ENCODE measurements at places on chromosomes 2 and 18.
A peak's percentile ranks its signal among the peaks of the same experiment; 100 is the strongest.

DNA sequence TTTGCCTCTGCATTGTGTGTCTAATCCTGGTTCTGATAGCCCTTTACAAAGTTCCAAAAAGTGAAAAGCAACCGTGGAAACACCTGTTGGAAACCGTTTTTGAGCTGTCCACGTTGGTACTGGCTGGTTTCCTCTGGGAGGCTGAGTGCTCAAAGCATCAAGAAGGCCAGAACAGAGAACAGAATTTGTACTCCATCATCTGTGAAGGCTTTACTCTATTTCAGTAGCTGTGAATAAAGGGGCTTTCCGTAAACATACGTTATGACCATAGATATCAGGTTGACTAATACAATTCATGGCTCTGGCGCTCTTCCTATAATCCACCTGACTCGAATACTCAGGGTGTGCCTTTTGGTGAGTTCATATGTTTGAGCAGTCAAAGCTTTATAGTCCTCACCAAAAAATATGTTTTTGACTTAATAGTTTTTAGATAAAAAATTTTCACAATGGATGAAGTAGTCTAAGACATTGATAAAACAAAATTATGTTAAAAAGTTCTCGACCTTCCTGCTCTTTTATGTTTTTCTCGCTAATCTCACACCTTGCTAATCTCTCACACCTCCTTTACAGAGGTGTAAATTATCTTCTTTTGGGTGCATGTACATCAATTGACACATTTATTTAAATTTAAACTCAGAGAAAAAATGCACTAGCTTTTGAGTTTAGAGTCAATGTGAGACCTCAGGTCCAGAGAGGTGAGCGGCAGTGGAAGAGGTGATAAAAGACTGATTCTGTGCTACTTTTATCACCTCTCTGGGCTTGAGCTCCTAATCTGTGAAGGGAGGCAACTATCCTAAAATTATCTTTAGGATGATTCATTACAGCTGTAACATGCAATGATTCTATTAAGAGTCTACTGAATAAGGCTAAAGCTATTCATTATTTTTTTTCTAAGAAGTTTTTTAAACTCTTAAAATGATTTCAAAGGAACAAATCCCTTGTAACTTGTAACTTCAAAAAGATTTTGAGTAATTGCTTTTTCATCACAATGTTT is 65.3 kb downstream of the CXCR4 start:
- peak; percentile 47 for DNase-seq

DNA sequence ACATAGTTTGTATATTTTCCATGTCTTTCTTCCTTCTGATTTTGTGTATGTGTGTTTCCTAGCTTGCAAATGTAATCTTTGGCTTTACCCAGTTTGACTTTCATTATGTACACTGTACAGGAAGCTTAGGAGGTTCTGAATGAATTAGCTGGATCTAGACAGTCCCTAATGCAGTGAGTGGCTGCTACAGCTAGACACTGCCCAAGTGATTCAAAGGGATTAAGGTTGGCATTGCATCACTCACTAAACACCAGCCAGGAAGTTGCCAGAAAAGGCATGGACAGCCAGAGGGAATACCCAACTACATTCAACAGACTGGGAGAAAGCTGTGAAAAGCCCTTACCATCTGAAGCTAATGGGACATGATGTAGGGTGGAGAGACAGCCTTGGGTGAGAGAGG is 316.0 kb upstream of the MEX3C start:
- DNase-seq = no peak

DNA sequence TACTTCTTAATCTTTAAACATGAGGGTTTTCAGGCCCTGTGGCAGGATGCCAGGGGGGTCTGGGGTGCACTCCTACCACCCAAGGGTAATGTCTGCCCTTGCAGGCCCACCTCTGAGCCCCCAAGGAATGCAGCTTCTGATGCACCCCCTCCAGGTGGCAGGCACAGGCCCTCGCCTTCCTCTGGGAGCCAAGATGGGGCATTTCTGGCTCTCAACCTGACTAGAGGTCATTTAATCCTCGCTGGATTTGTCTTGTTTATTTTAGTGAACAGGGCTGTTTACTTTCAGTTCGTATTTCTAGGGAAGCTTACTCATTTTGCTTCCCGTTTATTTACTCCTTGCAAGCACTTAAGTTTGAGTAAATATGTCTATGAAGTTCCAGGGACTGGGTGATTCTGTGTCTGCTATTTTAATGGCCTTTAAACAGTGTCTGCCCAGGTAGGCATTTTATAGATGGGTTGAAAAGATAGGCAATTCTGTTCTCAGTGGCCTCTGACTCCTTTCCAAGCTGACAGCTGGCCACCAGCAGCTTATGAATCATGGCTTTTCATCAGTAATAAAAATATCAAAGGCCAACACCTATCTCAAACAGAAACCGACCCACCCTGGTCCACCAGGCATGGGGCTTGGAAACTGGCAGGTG is 11.1 kb upstream of the DNPEP start:
- no peak for DNase-seq

- DNase-seq = no peak
Measured at GRCh38 chr2:66576561-66577320, 141.8 kb downstream of the MEIS1 start.

GRCh38 chr2:136146564-136146963 is 28.6 kb upstream of the CXCR4 start:
- no peak for DNase-seq
